NCI-H1417 (cell line): ENCODE measurements at places on chromosomes 7 and 10.

GRCh38 chr10:97047788-97048187 lies 138.0 kb downstream of the SLIT1 start:
- no peak for DNase-seq

- DNase-seq: no peak
Observed at GRCh38 chr7:79352323-79352722, 101.1 kb downstream of the MAGI2 start.

GRCh38 chr10:124616040-124616835 lies 127.9 kb downstream of the FAM53B start:
- DNase-seq: no peak

DNA sequence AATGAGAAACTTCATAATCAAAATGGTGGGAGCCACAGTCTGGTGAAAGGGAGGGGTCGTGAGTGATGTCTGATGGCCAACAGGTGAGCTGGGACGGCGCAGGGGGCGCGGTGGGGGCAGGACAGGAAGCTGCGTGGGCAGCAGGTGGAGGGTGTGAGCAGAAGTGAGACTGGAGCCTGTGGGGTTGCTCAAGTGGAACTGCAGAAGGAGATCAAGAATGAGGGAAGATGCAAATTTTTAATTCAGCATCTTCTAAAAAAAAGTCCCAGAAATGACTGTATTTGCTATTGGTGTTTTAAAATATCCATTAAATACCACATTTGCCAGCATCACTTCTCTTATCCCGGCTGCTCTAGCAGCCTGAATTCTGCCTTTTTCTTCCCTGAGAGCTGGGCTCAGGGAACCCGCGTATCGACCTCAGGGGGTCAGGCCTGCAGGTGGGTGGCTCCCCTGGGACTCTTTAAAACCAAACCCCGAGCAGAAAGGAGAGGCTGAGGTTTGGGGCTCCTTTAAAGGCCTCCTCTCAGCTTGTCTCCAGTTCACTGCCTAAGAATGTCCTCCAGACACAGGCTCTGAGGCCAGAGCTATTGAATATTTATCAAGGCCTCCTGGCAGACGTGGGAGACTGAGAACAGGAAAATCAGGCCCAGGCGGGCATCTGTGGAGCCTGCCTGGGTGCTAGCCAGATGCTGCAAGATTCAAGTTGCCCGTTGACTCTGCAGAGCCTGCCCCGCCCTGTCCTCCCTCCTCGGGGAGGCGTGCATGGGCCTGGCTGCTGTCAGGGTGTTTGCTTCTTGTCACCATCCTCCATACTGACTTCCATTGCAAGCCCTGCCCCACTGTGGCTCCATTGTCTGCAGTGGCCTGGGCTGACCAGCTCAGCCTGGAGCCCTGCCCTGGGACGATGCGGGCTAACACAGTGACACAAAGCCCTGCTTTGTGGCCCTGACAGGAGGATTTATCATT lies 53.9 kb downstream of the SYPL1 start:
- DNase-seq: peak; percentile 45

DNA sequence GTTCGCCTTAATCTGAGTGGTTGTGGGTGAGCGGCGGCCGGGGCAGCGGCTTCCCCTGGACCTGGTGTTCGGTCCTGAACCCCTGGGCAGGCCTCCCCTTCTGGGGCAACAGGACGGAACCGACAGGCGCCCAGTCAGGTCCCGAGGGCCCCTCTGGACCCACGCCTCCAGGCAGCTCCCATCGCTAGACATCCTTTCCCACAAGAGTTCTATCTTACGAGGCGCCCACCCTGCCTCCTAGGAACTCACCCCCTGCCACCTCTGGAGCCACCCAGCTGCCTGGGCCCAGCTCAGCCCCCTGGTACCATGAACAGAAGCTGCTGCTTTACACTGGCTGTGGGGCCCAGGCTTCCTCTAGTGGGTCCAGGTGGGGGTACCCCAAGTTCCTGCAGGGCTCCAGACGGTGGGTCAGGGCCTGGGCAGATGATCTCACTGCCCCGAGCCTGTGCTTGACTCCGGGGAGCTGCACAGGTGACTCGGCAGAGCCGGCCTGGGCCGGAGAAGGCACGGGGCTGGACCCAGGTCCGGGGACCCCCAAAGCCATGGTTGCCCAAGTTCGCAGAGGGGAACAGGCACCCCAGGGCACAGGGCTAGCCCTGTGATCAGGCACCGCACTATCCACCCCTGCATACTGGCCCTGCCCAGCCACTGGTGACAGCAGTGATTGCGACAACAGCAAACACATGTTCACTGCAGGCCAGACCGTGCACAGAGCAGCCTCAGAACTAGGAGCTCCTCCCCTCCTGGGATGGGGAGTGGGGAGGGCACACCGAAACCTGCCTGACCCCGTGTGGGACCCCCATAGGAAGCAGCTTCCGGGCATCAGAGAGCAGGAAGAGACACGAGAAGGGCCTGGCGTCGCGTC lies 180.3 kb downstream of the ELFN1 start:
- no peak for DNase-seq

DNA sequence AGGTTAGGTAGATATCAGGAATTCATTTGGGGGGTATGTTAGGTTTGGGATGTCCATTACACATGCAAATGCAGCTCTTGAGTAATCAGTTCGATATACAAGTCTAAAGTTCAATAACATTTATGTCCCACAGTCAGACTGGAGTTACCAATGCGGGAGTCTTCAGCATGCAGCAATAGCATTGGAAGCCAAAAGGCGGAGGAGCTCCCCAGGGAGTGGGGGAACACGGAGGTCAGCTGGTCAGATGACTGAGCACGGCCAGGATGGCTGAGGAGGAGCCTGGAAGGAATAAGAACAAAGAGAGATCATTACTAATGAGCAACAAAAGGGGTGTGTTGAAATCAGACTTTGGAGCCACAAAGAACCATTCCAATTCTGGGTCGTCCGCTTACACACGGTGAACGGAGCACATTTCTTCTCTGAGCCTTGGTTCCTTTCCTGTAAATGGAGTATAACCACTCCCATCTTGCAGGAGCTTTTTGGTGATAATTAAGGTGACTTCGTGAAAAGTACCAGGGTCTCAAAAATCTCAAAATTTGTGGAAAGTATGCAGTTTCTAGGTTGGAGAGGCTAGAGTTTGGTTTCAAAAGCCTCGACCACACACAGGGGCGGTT lies 478 bp upstream of the ZNF22 start:
- no peak for DNase-seq

GRCh38 chr7:4133491-4134044 lies 548.5 kb upstream of the FOXK1 start:
- no peak for DNase-seq

- DNase-seq: no peak
Observed at GRCh38 chr7:47941136-47941844, 7.0 kb downstream of the PKD1L1 start.

DNA sequence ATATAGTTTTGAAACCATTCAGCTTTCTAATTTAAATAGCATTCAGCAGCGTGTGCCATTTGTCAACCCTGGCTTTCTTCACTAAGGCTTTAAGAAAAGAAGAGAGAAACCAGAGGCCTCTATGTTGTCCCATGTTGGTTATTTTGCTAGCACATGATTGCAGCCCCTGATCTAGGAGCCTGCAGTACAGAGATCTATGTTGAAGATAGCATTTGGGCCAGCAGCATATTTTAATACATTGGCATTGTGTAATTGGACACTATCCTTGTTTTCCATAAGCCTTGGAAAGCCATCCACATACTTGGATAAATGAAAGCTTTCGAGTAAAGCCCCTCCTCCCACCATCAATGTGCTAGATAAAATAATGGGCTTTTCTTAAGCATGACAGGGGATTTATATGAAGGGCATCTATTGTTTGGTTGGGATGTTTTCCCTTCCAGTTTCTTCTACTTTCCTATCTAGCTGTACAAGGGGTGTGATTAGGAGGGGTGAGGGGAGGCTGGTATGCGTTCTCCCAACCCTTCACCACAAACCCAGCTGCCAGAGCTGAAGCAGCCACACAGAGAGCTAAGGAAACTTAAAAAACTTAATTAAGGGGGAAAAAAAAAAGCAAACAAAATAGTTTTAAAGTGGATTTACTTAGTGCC lies 23.1 kb upstream of the SDHAF3 start:
- no peak for DNase-seq

GRCh38 chr10:43953672-43954071 lies 305.0 kb upstream of the ZNF32 start:
- DNase-seq: no peak

GRCh38 chr7:16944936-16945335 lies 63.2 kb upstream of the AGR3 start:
- DNase-seq: no peak

GRCh38 chr10:20993389-20993788 lies 96.3 kb upstream of the NEBL start:
- DNase-seq: no peak

DNA sequence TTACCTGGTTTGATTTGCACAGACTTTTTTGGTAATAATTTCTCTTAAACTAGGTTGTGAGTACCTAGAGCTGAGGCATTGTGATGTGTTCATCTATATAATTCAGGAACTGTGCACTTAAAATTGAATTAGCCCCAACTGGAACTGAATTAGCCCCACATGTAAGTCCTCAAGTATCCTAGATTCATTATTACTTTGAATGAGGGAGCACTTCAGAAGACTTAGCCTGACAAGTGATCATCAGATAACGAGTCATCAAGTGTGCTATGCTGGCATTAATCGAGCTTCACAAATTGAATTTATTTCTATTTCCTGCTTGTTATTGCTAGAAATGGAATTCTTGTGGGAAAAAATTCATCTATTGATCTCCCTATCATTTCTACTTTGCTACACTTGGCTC lies 323.4 kb upstream of the SEMA3D start:
- DNase-seq: no peak

DNA sequence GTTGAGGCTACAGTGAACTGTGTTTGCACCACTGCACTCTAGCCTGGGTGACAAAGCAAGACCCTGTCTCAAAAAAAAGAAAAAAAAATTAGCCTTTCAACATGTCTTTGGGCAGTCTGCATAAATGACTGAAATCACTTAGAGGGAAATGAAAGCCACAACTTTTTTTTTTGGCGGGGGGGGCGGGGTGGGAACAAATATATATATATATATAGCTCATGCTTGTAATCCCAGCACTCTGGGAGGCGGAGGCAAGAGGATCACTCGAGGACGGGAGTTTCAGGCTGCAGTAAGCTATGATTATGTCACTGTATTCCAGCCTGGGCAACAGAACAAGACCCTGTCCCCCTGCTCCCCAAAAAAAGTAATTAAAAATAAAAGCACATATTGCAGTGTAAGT lies 23.4 kb upstream of the MICU1 start:
- DNase-seq: no peak

DNA sequence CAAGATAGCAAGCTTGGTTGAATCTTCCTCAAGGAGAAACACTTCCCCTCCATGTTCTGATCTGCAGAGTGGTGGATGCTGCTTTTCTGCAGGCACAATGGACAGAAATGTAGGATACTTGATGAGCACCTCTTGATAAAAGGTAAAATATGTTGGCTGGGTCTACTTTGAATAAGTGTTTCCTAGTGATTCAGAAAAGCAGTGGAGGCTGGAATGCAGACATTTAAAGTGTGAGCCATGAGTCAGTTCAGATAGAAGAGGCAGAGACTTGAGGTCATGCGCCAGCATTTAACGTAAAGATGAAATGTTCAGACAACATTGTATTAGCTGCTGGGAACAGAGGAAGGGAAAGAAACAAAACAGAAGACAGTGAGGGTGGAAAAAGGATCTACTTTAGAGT lies 403.1 kb downstream of the ADRA2A start:
- DNase-seq: no peak

DNA sequence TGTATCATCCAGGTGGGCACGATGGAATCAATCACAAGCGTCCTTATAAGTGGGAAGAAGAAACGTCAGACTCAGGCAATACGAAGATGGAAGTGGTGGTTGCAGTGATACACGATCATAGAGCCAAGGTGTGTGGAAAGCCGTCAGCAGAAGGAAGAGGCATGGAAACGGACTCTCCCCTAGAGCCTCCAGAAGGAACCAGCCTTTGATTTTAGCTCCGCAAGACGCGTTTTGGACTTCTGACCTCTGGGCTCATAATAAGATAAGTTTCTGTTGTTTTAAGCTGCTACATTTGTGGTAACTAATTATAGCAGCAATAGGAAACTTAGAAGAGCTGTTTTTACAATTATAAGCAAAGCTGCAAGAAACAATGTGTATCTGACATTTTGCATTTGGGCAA lies 14.8 kb downstream of the FANK1 start:
- no peak for DNase-seq

DNA sequence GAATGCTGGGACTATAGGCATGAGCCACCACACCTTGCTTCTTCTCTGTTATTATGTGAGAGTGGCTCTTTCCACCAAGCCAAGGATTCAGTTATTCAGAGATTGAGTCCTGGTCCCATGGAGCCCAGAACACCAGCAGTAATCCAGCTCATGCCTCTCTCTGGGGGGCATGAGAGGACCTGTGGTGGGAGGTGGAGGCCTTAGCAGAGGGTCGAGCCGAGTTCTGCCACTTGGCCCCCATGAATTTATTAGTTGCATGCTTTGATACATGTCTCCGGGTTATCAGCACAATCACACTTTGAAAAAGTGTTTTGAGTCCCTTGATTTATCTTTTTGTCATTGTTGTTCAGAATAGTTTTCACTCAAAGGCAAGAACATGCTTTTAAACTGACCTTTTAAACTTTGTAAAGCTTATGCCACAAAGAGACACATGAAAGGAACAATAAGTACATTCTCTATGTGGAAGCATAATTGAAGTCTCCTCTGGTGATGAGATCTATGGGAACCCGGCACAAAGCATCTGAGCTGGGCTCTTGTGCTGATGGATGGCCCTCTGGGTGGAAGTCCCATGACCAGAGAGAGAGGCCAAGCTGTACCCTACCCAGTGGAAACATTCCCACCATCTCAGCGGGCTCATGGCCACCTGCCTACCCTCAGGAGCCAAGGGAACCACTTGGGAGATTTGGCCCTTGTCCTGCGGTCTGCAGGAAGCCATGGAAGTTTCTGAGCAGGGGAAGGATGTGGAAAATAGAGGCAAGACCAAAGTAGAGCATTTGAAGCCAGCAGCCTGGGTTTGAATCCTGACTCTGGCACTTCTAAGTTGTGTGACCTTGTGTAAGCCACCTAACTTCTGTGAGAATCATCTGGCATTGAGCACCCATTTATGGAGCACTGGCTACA lies 53.9 kb downstream of the MINDY4 start:
- no peak for DNase-seq

- DNase-seq: no peak
Observed at GRCh38 chr7:99455874-99456273, 10.1 kb downstream of the ATP5MF start.
